ENCODE measurements at places on chromosomes 3 and 15.

DNA sequence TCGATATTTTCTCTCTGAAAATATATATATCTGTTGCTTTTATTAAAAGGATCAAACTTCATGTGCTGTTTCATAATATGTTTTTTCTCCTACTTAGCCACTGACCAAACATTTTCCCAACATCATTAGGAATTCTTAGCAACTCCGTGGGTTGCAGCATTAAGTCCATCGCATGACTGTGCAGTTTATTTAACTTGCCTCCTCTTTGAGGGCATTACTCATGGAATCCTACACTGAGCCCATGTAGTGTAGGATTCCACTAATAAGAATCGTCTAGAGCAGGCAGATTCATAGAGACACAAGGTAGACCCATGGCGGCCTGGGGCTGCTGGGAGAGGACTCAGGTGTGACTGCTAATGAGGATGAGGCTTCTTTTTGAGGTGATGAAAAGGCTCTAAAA lies 49.3 kb downstream of the CMTM6 start:
- no peak for DNase-seq

- no peak for DNase-seq
Measured at GRCh38 chr3:190120269-190121060, at the start of gene P3H2. P3H2 (minus strand) TSS chr3:190120897; CDS start chr3:190120731, 166 bp downstream.

GRCh38 chr3:67018105-67018788 lies 20.1 kb downstream of the KBTBD8 start:
- no peak for DNase-seq

GRCh38 chr15:50318697-50319096 lies 36.3 kb downstream of the GABPB1 start:
- no peak for DNase-seq

Data from SHP77 treated with DMSO at 0.1 percent for 48 hours (cell line).